ENCODE measurements at places on chromosomes 16 and 17.

GRCh38 chr17:29240968-29241963 is 5.4 kb upstream of the CRYBA1 start:
- DNase-seq: no peak

- no peak for DNase-seq
These were observed 14.9 kb downstream of the GPRC5C start for GRCh38 chr17:74446551-74447500.

DNA sequence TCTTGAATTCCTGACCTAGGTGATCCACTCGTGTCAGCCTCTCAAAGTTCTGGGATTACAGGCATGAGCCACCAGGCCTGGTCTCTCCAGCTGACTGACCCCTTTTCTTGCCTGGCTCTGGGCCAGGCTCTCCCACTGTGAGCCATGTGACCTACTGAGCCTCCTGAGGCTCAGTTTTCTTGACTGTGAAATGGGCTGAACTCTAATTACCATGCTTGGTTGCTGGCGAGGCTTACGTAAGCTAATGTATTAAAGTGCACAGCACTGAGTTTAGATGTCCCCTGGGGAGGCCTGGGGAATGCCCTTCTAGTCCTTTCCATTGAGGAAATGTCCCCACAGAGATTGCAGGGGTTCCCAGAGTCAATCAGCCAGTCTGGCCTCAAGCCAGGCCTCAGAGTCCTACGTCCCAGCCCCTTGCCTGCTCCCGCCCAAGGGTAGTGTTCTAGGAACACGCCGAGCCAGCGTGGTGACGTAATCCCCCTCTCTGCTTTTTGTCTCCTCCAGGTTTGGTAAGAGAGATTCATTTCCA is 45.8 kb upstream of the LGALS9 start:
- no peak for DNase-seq

GRCh38 chr17:9959377-9959981 is 54.4 kb upstream of the RCVRN start:
- no peak for DNase-seq

GRCh38 chr17:56186222-56186786 is 33.0 kb downstream of the ANKFN1 start:
- no peak for DNase-seq

DNA sequence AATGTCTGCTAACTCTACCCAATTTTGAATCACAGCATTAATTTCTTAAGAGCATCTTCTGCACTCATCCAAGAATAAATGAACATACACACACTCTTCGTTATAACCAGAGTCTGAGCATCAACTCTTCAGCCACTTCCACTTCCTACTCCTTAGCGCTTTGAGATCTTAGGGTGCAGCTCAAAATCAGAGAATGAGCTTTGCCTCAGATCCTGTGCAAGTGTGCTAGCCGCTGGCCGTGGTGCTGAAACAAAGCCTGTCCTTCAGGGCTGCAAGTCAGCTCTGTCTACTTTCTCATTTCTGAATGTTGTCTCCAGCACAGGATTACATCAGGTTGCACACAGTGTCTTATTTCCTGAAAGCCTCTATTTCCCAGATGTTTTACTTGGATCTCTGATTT is 165.4 kb downstream of the AIPL1 start:
- no peak for DNase-seq

DNA sequence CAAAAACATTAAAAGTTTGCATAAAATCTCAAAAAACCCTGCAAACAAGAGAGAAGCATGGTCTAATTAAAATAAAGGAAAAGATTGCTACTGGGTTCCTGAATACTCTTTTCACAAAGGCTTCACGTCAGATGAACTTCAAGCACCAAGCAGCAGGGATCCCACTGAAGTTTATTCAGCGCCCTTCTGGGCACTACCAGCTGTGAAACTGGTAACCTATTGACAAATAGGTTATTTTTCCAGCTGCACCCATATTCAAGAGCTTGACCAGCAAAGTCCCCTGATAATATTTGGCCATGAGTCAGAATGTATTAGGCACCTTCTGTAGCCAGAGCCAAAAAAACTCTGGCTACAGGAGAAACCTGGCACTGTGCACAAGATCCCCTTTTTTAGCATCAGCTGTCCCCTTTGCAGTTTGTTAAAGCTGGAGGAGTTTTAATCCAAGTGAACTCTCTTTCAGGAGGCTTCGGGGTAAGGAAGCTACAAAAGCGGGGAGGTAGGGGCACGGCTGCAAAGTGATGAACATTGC is 60.3 kb downstream of the GRIN2A start:
- DNase-seq: no peak

DNA sequence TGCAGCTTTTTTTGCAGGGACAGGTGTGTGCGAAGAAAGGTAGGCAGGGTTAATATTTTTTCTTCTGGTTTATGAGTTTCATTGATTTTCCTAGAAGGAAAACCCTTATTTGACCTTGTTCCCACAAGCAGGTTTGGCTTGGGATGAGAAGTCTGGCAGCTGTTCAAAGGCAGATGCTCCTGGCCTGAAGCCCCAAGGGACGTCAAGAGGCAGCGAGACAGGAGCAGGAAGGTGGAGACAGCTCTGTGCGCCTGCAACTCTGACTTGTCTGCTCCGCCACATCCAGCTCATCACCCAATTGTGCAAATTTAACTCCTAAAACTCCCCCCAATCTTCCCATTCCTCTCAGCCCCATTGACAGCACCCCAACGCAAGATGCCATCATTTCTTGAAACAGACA is 136.8 kb upstream of the XYLT1 start:
- DNase-seq: no peak

DNA sequence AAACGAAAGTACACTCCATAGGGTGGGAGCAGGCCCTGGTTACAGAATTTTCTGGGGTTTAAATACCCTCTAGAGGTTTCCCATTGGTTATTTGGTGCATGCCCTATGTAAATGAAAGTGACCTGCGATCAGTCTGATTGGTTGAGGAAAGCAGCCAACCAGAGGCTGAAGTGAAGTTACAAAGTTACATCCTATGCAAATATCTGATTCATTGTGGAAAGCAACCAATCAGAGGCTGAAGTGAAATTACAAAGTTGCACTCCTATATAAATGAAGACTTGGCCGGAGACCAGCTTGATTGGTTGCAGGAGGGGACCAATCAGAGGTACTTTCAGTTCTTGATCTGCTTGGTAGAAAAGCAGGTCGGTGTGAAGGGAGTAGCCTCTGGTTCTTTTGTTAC is 24.4 kb downstream of the NAA60 start:
- DNase-seq: no peak

- no peak for DNase-seq
These were observed 17.8 kb downstream of the USP31 start for GRCh38 chr16:23131436-23131835.

All from vagina (tissue), 2 donors.